ENCODE measurements at places on chromosomes 2 and 18.

GRCh38 chr2:237141571-237142051, 55.9 kb downstream of the COPS8 start:
- no peak for DNase-seq

DNA sequence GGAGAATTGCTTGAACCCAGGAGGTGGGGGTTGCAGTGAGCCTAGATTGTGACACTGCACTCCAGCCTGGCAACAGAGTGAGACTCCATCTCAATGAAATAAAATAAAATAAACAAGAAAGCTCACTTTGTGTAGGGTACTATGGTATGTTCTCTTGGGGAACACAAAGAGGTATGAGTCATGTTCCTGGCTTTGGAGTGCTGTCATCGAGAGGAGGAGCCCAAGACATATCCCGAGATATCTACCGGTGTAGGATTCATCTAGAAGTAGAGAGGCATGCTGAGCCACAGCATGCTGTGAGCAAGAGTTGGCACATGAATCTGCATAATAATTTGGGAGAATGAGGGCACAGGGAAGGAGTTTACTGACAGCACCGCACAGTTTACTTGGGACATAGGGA, 244.9 kb upstream of the EPHA4 start:
- DNase-seq: no peak

- no peak for DNase-seq
Measured at GRCh38 chr18:63208676-63209075, 110.9 kb downstream of the BCL2 start.

- DNase-seq: no peak
Measured at GRCh38 chr18:286515-287310, 18.9 kb upstream of the THOC1 start.

DNA sequence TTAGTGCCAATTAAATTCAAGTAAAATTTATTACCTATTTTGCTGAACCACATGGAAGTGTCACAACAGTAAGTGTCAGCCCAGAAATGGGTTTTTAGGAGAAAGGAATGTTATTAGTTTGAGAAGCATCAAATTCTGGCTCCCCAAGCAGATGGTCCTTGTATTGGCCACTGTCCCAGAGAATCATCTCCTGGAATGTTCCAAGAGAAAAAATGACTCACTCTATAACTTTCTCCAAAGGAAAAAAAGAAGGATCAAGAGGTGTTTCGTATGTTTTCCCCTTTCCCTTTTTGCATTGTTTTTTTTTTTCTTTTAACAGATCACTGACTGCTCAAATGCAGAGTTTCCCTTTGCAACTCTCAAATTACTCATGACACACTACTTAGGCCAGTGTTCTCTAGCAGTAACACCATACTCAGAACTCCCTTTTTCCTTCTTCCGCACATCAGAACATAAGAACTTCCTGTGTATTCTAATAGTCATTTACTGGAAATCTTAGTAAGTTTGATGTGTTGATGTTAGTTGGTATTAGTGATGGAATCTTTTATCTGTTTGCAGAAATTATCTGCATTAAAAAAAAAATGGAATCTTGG, 390.3 kb downstream of the GPD2 start:
- no peak for DNase-seq

GRCh38 chr2:108263401-108263800, 23.6 kb downstream of the SULT1C3 start:
- DNase-seq: no peak

- DNase-seq: no peak
Measured at GRCh38 chr2:86788165-86788564, 2.5 kb downstream of the CD8A start.

DNA sequence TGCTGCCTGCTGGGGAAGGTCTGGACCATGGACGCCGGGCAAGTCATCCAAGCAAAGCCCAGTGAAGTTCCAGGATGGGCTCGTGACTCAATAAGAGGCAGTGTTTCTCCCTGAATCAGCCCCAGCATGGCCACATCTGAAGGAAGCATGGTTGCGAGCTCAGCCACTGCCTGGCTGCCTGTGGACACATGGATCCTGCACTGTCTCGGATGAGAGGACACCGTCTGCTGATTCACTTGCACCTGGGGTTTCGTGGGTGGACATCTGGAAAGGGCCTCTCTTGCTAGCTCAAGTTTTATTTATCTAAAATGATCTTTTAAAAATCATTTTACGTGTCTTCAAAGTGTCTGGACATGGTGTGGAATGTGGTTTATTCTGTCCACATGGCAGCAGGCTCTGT, 224.8 kb upstream of the FN1 start:
- DNase-seq: no peak

GRCh38 chr18:5891854-5892215, 3.5 kb downstream of the TMEM200C start:
- DNase-seq: no peak

- no peak for DNase-seq
Measured at GRCh38 chr2:120832296-120833070, 96.8 kb downstream of the GLI2 start.

GRCh38 chr2:63364866-63365265, 223.4 kb downstream of the WDPCP start:
- no peak for DNase-seq

DNA sequence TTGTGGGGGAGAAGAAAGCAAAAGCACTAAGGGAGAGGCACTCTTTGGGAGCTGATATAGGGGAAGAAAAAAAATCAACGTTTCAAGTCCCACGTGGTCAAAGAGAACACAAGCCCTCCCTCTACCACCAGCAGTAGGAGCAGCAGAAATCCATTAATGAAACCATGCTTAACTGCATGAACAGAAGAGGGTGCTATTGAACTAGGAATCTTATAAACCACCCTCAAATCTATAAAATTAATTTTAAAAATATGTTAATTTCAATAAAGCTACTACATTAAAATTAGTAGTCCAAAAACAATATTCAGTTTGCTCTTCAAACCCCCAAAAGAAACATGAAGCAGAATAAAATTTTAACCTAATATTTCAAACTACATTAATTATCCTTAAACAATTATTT, 147.8 kb downstream of the TMEM18 start:
- no peak for DNase-seq

GRCh38 chr2:11305958-11306357, 38.5 kb downstream of the ROCK2 start:
- DNase-seq: no peak

DNA sequence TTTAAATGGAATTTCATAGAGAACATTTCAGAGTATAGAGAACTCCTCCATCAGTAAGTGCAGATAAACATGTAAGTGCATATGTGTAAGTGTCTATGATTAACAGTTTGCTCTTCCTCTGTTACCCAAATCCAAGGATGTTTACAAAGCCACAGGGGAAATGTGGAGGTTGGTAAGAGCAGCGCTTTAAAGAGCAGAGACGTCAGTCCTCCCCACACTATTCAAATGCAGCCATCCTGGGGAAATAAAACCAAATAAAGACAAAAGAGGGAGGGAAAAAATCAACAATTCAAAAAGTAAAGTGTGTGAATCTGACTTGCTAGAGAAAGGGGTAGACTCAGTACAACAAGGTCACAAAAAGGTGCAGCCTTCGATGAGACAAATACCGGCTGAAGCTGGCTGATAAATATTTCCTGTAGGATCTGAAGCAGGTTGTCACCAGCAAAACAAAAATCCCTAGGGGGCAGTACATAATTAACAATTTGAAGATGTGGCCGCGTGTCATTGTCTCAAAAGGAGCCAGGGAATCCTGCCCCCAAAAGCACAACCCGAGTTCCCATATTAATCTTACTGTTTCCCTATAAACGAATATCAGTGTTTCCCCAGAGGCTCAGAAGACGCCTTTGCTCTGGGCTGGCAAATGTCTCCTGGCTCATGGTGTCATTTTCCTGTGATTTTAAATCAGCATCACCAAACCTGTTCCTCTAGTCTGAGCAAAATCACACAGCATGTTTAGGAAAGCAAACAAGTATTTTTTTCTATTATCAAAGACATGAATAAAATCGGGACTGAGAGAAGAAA, 216.5 kb downstream of the CDCA7 start:
- DNase-seq: no peak

DNA sequence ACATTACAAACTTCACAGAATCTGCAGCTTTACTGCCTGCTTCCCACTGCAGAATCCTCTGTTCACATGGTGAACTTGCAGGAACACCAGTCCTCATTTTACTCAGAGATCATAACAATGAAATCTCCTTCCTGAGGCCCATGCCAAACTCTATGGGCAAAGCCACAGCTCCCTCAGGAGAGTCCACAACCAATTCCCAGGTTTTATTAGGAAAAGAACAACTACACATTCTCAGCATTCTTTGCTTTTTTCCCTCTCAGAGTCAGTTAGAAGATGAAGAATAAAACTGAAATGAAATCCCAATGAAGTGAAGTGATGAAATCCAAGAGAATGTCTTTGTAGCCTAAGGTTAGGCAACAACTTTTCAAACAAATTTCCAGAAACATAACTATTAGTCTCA, 233.7 kb downstream of the DSEL start:
- DNase-seq: no peak

DNA sequence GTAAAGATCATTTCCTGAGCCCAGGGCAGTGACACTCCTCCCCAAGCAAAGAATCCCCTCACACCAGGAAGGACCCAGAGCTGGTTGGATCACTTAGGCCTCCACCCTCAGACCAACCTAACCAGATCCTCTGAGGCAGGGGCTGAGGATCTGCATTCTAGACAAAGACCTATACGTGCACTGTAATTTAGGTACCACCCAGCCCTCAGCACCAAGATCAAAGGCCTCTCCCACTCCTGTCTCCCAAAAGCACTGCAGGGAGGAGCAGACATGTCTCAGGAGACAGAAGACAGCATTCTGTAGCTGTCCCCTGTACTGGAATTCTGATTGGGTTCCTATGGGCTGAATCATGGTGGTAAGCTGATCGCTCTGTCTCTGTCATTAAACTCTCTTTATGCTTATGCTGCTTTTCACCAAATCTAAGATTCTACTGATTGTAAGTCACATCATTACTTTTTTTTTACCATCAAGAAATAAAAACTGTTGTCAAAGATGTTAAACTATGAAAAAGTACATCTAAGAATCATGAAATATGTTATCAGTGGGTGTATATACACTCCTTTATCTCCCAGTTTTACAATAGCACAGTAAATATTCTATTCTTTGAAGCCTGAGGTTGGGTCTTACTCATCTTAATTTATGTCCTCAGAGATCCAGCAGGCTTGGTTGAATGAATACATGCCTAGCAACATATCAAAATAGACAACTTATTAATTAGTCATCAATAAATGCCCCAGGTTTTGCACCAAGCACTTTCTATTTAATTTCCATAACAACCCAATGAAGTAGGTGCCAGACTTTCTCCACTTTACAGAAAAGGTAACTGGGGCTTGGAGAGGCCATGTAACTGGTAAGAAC, 28.3 kb downstream of the MCFD2 start:
- no peak for DNase-seq

DNA sequence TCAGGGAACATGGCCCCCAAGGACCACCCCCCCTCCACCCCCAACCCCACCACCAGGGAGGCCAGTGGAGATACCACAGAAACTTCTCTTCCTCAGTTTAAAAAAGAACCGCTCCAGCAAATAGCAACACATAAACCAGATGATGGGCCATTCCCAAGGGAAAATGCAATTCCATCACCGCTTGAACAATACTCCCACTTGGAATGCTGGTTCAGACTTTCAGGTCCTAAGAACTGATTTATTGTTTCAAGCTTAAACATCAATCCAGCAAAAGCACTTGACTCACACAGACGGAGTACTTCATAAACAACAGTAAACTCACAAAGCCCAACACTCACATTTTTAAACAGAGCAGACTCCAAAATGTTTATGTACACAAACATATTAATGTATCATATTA, 6.9 kb downstream of the HDAC4 start:
- DNase-seq: no peak

- DNase-seq: no peak
Measured at GRCh38 chr2:239561446-239562001, 160.7 kb upstream of the HDAC4 start.

DNA sequence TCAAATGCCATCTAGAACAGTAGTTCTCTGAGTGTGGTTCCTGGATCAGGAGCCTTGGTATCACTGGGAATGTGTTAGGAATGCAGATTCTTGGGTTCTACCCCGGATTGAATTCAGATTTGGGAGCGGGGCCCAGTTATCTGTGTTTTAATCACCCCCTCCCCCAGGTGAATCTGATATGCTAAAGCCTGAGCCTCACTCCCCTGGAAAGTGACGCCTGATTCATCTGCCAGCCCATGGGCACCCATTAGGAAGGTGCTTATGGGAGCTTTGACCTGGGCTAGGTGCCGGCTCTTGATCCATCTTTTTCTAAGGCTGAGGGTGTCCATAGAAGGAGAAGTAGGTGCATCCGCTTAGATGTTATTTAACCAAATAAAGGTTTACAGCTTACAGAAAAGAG, 199.4 kb downstream of the NEDD4L start:
- DNase-seq: no peak

DNA sequence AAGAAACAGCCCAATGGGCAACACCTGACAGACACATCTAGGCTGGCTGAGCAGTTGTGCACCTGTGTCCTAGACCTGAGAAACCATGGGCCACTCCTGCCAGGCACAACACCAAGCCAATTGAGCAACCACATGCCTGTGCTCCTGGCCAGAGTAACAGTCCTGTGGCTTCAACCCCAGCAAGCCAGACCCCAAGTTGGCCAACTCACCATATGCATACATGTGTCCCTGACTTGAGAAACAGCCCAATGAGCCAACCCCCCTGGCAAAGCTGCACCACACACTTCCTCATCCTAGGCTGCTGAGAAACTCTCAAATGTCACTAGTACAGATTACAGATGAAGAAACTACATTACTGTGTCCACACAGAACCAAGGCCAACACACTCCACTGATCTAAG, 36.6 kb downstream of the USP34 start:
- no peak for DNase-seq

GRCh38 chr2:62408241-62408677, 97.7 kb downstream of the TMEM17 start:
- no peak for DNase-seq

GRCh38 chr2:123688231-123688940, 336.7 kb upstream of the CNTNAP5 start:
- no peak for DNase-seq

- DNase-seq: no peak
Measured at GRCh38 chr2:145569108-145569507, 1049.2 kb upstream of the ZEB2 start.

GRCh38 chr2:159326569-159327255, 40.2 kb upstream of the WDSUB1 start:
- no peak for DNase-seq

GRCh38 chr2:240429341-240429871, 6.1 kb upstream of the GPC1 start:
- DNase-seq: peak; percentile 4

- DNase-seq: no peak
Measured at GRCh38 chr2:160380000-160380570, 113.5 kb downstream of the RBMS1 start.

GRCh38 chr2:145020694-145021093, 500.8 kb upstream of the ZEB2 start:
- no peak for DNase-seq

DNA sequence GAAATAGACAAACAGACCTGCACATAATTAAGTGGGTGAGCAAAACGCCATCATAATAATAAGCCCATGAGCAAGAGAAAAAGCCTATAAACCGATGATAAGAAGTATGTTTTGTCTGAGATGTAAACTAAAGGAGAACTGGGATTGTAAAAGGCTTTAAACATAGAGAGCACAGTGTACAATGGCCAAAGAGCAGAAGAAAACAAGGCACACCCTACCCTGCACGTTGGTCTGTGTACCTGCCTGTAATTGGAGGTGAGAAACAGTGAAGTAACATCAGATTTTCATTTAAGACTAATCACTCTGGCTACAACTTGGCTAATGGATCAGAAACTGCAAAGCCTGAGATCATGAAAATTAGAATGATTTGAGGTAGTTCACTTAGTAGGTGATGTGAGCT, 1094.7 kb upstream of the GYPC start:
- no peak for DNase-seq

All from activated CD4-positive, alpha-beta T cell treated with anti-CD3 and anti-CD28 coated beads for 36 hours (primary cell).